ENCODE measurements at places on chromosomes 7 and 10. TPM values are rescaled to one million over a fixed set of nuclear protein-coding genes. Genes with fewer than 3 reads are reported as not detected.

- DNase-seq, result peak; percentile 61
- no peak overlapping the region for H3K27ac ChIP-seq
- H3K4me3 ChIP-seq, result peak overlapping the region; percentile 55
- no peaks in the 10 kb centered on the region for H3K4me1 ChIP-seq
- H3K27me3 ChIP-seq, result peaks cover 37% of the 10 kb centered on the region
Measured at GRCh38 chr10:92688927-92689662, 660 bp upstream of the HHEX start.

DNA sequence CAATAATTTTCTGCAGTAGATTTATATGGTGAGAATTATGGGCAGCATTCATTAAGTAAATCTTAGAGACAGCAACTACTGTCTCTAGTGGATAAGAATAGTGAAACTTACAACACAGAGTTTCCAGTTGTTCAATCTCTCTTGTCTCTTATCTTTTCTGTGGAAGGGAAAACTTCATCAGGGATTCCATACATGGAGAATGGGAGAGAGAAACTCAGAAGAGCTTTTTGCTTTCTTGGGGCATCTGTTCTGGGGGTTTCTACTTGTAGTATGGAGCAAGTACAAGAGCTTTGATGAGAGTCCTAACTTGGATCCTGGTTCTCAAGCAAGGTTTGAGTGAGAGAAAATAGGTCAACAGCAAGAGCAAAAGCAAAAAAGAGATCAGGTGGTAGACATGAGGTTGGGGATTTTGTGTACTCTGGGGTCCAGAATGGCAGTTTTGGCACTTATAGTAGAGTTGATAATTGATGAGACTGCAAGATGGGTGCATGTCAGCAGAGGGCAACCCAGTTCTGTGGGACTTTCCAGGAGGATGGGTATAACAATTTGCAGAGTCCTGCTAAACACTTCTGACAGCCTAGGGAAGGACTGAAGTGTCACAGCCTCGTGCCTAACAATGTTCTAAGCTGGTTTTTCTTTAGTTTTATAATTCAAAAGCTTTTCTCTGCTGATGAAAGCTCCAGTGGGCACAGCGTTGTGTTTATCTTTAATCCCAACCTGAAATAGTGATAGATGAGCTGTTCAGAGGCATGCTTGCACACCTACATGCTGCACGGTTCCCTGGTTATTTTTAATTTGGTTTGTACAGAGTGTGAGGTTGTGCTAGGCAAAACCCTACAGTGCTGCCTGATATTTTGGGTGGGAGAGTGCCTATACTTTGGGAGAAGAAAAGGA lies 32.0 kb upstream of the STRIP2 start:
- H3K27me3 ChIP-seq, result no peaks in the 10 kb centered on the region
- H3K36me3 ChIP-seq, result peaks cover 6% of the 10 kb centered on the region
- H3K4me3 ChIP-seq, result no peak overlapping the region
- H3K27ac ChIP-seq, result no peak overlapping the region
- no peaks in the 10 kb centered on the region for H3K4me1 ChIP-seq

DNA sequence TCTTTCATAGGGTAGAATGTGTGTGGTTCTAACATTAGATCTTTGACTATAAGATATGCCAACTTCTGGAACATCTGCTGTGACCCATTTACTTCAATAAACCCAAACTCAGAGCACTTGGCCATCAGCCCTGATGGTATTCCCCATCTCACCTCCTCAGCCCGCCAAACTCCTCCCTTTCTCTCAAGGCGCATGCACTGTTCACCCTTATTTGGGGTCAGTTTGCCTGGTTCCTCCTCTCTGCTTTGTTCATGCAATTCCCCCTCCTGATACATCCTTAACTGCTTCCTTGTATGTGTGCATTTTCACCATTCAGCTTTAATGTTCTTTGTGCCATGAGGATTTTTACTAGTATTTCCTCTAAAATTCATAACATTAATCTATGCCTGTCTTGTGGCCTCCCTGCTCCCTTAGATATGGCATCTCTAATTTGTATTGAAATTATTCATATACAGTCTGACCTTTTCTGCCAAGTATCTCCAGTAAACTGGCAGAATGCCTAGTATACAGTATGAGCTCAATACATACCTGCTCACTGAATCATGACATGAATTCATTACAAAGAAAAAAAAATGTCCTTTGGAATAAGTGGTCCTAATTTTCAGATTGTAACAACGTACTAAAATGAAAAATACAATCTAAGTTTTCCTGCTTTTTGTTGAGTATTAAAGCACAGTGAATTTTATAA lies 336.8 kb upstream of the IGFBP3 start:
- no peak overlapping the region for H3K4me3 ChIP-seq
- H3K27me3 ChIP-seq, result no peaks in the 10 kb centered on the region
- DNase-seq, result no peak
- no peaks in the 10 kb centered on the region for H3K4me1 ChIP-seq
- H3K27ac ChIP-seq, result no peak overlapping the region

- no peaks in the 10 kb centered on the region for H3K4me1 ChIP-seq
- H3K27me3 ChIP-seq, result no peaks in the 10 kb centered on the region
- no peaks in the 10 kb centered on the region for H3K36me3 ChIP-seq
- DNase-seq, result no peak
- no peak overlapping the region for H3K4me3 ChIP-seq
Measured at GRCh38 chr10:88545359-88545758, 37.8 kb downstream of the RNLS start.

DNA sequence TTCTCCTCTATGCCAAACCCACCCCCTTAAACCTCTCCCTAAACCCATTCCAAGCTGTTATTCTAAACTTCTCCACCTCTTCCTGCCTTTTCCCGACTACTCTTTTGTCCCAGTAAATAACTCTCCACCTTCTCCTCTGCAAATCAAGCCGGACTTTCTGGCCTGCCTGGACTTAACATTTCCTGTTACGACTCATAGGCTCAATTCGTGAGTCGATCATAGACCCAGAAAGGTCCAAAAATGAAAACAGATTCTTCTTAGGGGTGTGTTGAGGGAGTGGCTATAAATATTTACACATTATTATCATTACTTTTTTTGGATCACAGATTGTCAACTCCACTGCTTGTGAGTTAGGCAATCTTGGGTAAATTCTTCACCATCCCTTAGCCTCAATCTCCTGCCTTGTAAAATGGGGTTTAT lies 59.0 kb upstream of the HABP2 start:
- H3K27me3 ChIP-seq, result no peaks in the 10 kb centered on the region
- no peaks in the 10 kb centered on the region for H3K4me1 ChIP-seq
- H3K4me3 ChIP-seq, result no peak overlapping the region
- no peak overlapping the region for H3K27ac ChIP-seq

- DNase-seq, result no peak
- H3K27ac ChIP-seq, result no peak overlapping the region
- H3K4me3 ChIP-seq, result no peak overlapping the region
- H3K4me1 ChIP-seq, result no peaks in the 10 kb centered on the region
- H3K36me3 ChIP-seq, result peaks cover 12% of the 10 kb centered on the region
Measured at GRCh38 chr10:4107285-4107851, 322.4 kb upstream of the KLF6 start.

DNA sequence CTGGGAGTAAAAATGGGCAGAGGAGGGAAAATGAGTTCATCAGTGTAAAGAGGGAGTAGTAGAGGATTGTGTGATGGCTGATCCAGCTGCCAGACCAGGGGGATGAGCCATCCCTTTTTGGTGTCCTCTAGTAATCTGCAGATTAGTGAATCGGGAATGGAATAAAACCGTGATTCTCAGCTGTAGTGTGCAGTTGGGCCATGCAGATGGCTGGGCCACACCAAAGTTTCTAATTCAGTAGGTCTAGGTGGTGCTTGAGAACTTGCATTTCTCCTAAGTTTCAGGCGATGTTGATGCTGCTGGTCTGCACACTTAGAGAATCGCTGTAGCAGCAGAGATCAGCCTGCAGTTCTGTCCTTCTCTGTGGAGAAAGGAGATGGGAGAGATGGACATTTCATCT lies 22.7 kb downstream of the PDCD11 start:
- no peaks in the 10 kb centered on the region for H3K4me1 ChIP-seq
- H3K27me3 ChIP-seq, result no peaks in the 10 kb centered on the region
- H3K4me3 ChIP-seq, result no peak overlapping the region
- no peak overlapping the region for H3K27ac ChIP-seq

GRCh38 chr7:101100858-101101847 lies 15.9 kb downstream of the TRIM56 start:
- no peaks in the 10 kb centered on the region for H3K36me3 ChIP-seq
- DNase-seq, result no peak
- no peaks in the 10 kb centered on the region for H3K27me3 ChIP-seq
- H3K4me3 ChIP-seq, result no peak overlapping the region
- H3K27ac ChIP-seq, result no peak overlapping the region

DNA sequence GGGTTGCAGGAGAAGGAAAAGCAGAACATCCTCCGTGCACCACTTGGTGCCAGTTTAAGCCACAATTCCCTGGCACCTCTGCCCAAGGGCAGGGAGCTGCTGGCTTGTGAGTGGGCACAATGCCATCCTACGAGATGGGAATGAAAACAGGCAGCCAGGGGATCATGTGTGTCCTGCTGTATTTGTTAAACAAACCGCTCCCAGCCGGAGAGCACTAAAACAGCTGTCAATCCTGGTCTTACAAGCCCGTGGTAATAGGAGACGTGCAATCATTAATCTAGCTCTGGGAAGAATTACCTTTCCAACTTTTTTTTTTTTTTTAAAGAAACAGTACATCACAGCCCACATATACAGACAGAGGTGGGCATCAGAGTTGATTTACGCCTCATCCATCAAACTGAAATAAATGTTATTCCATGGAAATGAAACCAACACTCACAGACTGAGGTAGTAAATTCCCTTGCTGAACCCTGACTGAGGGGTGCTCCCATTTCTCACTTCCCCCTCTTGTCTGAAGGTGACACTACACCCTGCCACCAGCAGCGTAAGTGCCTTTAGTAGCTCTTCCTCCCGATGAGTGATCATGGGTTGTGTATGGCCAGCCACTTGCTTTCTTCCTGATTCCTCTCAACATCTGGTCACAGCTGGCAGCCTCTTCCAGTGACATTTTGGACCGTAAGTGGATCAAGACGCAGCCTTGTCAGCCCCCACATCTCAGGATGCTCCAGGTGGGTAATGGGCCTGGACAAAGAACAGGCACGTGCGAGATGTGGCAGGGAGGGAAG lies 143.8 kb downstream of the TEX36 start:
- no peaks in the 10 kb centered on the region for H3K36me3 ChIP-seq
- DNase-seq, result no peak
- H3K27ac ChIP-seq, result no peak overlapping the region
- H3K4me1 ChIP-seq, result no peaks in the 10 kb centered on the region

DNA sequence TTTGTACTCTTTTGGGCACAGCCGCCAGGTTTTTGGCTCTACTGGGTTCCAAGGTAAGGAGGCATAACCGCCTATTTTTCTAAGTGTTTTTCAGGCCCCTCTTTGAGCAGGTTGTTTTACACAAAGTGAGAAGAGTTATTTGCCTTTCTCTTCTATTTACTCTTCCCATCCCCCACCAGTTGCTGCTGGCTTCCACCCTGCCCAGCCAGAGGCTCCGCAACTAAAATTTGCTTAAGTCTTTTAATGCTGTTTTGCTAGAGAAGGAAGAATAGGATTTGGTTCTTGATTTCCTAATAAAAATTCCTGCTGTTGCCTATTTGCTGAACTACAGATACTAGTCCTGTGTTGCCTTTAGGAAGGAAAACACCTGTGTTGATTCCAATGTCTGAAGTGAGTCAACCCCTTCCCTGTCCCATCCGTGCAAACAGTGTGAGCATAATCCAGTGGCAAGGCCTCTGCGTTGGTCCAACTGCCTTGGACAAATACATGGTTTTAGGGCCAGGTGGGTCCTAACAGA lies 1.9 kb downstream of the PLA2G12B start:
- no peaks in the 10 kb centered on the region for H3K4me1 ChIP-seq
- no peak for DNase-seq
- H3K4me3 ChIP-seq, result no peak overlapping the region
- no peaks in the 10 kb centered on the region for H3K36me3 ChIP-seq
- no peak overlapping the region for H3K27ac ChIP-seq
- H3K27me3 ChIP-seq, result no peaks in the 10 kb centered on the region

Gene CDK1
- total RNA-seq, result 75.2 TPM

Gene FGF8
- total RNA-seq, result 14.3 TPM

Gene C10orf67
- not detected for total RNA-seq

Gene CDHR3
- total RNA-seq, result 3.8 TPM

Gene FFAR4
- not detected for total RNA-seq

Gene ECHDC3
- 9.3 TPM for total RNA-seq

Measured in H9 (cell line).